Fibroblast of skin of left quadriceps (primary cell): ENCODE measurements at places on chromosomes 2 and 18.

DNA sequence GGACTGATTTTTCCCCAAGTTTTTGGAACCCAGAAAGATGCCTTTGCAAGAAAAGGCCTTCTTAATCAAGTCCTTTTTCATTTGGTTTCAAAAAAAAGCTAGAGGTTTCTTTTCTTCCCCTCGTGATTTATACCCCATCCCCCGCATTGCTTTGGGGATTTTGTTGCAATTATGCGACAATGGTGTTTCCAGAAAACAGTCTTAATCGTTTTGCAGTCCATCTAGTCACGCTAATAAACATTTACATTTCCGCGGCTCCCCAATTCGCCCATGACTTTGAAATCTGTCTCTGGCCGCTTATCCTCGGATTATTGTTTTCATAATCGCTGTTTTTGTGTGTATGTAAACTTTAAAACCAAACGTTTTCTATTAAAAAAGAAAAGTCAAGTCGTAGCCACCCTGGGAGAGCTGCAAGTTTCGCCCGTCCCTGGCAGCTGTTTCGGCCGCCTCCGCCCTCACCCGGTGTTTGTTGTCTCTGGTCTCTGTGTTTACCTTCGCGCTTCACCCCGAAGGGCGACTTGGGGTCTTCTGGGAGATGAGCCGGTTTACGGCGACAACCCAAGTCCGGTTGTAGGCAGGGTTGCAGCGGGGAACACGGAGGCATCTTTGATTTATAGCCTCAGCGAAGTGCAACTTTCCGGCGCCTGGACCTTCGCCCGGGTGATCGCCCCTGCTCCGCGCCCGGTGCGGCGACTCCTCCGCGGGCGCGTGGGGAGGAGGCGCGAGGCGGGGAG, 667 bp downstream of the SP9 start:
- no peak for DNase-seq

GRCh38 chr2:42064417-42064942, 16.7 kb downstream of the PKDCC start:
- DNase-seq: peak; percentile 51

- DNase-seq: no peak
These were observed 67.0 kb downstream of the CHRNA1 start for GRCh38 chr2:174697255-174697654.

DNA sequence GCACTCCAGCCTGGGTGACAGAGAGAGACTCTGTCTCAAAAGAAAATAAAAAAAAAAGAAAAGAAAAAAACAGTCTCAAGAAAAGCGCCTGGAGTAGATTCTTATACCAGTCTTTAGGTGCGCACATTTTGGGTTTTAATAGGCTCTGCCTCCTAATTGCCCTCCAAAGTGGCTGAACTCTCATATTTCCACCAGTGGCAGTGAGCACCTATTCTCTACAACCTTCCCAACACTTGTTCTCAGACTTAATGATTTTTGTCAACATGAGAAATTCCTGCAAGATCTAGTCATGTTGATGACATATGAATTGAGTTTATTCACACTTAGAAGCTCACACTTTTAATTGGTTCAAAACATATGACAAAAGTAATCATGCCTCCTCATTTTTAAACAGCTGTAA, 39.0 kb downstream of the PLB1 start:
- no peak for DNase-seq

- DNase-seq: no peak
These were observed 124.9 kb upstream of the ETAA1 start for GRCh38 chr2:67272195-67272594.

- no peak for DNase-seq
These were observed 8.6 kb upstream of the CDCA7 start for GRCh38 chr2:173346035-173346434.

- DNase-seq: no peak
These were observed 309.9 kb downstream of the LRP1B start for GRCh38 chr2:141820893-141821292.

DNA sequence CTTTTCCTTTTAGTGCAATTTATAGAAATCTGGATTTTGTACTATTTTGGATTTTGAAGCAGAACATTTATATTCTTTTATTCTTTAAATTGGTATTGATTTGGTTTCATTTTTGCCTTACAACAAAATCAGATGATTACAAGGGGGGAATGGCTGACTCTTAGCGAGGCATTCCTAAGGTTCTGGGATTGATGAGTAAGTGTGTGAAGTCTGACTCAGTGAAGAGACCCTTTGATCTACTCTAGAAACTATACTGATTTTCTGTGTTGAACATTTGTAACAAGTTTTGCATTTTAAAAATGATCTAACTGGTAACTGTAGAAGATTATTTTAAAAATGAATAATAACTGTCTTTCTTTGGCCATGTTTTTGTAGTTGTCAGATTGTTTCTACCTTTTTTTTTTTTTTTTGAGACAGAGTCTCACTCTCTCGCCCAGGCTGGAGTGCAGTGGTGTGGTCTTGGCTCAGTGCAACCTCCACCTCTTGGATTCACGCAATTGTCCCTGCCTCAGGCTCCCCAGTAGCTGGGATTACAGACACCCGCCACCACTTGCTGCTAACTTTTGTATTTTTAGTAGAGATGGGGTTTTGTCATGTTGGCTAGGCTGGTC, 48.7 kb downstream of the TTC39C start:
- DNase-seq: peak; percentile 41

GRCh38 chr2:222622910-222623309, 33.0 kb downstream of the FARSB start:
- no peak for DNase-seq

- no peak for DNase-seq
These were observed 150.1 kb upstream of the RMP24 start for GRCh38 chr18:35822413-35822812.

DNA sequence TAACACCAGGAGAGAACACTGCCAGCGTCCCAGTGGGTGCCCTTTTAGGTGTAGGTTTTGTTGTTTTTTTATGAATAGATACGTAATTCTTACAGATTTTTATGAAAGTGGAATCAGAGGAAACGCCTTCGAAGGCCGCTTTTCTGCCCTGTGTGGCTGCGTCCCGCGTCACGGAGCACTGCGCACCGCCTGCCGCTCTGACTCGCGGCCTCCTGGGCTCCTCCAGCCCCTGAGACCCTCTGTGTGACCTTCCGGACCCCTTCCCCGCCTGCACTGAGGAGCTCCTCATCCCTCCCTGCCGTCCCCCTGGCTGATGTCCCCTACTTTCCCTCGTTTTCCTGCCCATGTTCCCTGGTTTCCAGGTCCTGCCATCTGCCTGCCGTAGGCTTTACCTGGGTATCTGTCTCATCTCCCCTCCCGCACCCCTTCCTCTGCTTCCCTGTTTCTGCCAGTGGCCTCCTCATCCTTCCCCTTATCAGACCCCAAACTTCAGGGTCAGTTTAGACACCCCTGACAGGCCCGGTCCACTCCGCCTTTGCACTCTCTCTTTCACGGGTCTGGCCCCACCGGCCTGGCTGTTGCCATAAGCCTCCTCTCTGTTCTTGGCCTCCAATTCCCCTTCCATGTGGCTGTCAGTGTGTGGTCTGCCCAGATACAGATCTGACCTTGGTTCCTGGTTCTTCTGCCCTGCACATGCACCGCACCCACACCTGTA, 32.7 kb downstream of the PDIA6 start:
- no peak for DNase-seq

GRCh38 chr18:38454764-38455469, 889.3 kb upstream of the CELF4 start:
- no peak for DNase-seq

GRCh38 chr2:12918835-12919445, 202.2 kb downstream of the TRIB2 start:
- peak; percentile 73 for DNase-seq

- no peak for DNase-seq
These were observed 2.8 kb upstream of the NCL start for GRCh38 chr2:231467016-231467545.

GRCh38 chr18:57231864-57232263, 85.0 kb downstream of the BOD1L2 start:
- no peak for DNase-seq

GRCh38 chr18:50869150-50869549, 9.8 kb upstream of the ME2 start:
- DNase-seq: no peak

- DNase-seq: no peak
These were observed 58.6 kb downstream of the NCAPH start for GRCh38 chr2:96393989-96394761.

- no peak for DNase-seq
These were observed 16.7 kb downstream of the ZNF638 start for GRCh38 chr2:71348302-71348701.

- peak; percentile 11 for DNase-seq
These were observed 542 bp upstream of the CNNM3 start for GRCh38 chr2:96815326-96816126.

GRCh38 chr2:148184976-148185375, 164.1 kb downstream of the MBD5 start:
- no peak for DNase-seq

DNA sequence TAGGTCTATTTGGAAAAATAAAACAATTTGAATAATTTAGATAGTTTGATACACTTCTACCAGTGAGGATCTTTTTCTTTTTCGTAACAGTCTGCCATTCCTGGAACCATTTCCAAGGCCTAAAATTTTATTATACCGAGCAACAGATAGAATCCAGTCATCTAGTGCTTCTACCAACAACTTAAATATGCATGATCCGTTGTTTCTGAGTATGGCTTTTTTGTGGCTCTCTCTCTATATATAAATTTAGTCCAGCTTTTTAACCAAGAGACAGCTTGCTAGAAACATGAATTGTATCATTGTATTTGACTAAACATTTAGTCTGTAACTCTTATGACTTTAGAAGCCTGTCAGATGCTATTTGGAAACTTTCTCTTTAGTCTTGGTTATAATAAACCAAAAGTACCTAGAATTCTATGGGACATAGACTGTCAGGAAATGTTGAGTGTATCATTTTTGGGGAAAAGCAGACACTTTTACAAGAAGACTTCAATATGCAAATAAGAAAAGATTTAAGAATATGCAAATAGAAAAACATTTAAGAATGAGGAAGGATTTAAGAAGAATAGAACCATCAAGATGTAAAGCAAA, 161.4 kb downstream of the ZEB2 start:
- no peak for DNase-seq

DNA sequence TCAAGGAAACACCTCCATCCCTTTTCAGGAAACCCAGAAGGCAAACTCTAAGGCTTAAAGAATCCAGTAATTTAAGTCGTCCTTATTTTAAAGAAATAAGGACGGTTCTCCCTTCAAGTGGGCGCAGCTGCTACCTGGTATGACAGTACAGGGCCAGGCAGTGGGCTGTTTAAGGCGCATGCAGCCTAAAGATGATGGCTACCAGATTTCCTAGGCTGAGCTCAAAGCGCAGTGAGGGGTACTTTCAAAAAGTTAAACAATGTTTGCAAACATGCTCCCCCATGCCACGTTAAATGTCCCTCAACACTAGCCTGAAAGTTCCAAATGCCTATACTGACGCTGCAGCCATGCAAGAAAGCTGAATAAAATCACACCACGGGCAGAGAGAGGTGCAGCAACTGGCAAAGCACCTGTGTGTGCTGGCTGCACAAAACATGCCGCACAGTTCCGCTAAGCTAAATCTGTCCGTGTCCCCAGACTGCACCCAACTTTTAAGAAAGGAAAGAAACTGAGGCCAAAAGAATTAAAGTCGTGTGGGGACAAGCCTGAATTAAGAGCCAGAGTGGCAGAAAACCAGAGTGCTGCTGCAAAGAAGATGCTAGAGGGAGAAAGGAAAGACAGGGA, 583 bp downstream of the HIBCH start:
- no peak for DNase-seq

DNA sequence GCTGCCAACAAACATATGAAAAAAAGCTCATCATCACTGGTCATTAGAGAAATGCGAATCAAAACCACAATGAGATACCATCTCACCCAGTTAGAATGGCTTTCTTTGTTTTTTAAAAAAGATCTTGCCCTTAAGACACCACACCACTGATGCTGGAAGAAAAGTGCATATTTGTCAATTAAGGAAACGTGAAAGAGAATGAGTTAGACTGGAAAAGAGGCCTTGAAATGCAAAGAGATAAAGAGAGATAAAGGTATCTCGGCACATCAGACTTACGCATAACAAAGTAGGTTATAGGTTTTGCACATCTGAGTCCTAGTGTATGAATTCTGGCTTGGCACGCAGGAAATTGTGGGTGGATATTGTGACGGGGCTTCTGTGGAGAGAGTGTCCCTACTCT, 149.5 kb downstream of the MTX2 start:
- DNase-seq: no peak

- no peak for DNase-seq
These were observed 31.8 kb downstream of the SLC1A4 start for GRCh38 chr2:65020943-65021528.

DNA sequence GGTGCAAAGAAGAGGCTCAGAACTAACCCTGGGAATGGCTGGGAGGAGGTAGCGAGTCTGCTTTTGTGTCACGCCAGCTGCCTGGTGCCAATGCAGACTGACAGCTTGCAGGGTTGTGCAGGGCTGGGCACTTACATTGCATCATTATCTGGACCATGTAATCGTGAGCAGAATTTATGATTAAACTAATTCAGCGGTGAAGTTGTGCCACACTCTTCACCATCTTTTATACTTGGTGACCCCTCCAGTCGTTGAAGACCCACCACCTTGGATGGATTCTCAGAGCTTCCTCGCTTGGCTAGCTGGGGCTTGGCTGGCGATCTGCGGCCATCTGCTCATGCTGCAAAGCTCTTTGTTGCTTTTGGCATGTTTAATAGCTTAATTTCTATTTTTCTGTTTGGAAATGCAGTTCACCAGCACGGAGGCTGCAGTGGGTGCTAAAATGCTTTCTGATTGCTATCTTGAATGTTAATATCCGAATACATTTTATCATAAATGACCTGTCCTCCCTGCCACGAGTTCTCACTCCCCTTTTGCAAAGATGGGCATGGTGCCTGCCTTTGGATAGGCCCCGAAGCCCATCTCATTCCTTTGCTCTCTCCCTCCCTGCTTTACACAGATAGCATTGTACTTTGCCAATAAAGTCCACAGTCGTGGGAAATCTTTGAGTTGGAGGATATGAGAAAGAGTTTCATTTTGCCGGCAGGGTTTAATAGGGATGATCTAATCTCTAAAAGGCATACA, 188.2 kb downstream of the PRKCE start:
- no peak for DNase-seq

- no peak for DNase-seq
These were observed 10.6 kb upstream of the SLC39A10 start for GRCh38 chr2:195646424-195646823.

- DNase-seq: no peak
These were observed 48.0 kb upstream of the CTLA4 start for GRCh38 chr2:203819434-203820133.

- DNase-seq: no peak
These were observed 888 bp upstream of the ADCY3 start for GRCh38 chr2:24920809-24921441.

DNA sequence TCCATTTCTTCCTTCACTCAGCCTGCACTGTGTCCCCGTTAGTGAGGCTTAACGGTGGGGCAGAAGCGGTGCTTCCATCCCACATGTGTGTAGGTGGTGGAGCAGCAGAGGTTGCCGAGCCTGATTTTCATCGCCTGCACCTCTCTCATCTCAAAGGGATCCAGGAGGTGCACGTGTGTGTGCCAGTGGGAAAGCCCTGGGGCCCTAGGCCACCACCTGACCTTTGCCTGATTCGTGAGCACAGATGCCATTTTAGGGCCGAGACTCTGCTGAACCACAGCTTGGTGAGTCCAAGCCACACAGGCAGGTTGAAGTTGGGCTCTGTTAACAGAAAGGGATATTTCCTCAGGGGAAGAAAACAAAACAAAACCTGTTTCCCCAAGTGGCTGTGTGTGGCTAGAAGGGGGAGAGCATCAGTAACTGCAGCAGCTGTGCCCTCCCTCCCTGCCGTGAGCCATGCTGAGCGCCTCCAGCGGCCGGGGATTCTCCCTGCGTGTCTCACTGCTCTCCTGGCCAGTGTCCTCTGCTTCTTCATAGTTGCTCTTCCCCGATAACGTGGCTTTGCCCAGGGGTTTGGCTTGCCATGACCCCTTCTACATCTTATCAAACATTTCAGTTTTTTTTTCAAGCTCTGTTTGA, 81.5 kb downstream of the MAPRE2 start:
- DNase-seq: no peak
